Renal cortex interstitium (tissue), 15 donors: ENCODE measurements at places on chromosomes 16 and 17.

DNA sequence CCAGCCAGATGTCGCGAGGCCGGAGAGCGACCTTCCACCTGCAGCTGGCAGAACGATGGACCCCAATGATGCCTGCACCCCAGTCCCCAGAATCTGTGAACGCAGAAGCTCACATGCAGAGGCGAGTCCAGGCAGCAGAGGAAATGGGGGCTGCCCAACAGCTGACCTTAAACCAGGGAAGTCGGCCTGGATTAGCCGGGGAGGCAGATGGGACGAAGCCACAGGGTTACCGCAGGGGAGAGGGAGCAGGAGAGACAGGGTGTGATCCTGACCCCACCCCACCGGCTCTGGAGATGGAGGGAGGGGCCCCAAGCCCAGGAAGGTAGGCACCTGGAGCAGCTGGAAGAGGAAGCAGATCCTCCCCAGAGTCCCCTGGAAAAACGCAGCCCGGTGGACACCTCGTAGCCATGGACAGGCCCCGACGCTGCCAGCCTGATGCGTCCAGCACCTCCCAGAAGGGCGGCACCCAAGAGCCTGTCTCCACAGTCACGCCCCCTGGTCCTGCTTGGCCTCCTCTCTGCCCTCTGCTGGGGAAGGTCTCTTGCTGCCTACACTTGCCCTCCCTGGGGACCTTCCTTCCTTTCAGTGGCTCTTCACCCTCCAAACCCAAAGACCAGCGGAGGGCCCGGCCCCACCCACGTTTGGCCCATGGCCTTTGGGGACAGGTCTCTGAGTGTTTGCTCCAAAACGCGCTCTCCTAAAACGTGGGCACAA lies 37.3 kb downstream of the PIEZO1 start:
- DNase-seq: no peak

DNA sequence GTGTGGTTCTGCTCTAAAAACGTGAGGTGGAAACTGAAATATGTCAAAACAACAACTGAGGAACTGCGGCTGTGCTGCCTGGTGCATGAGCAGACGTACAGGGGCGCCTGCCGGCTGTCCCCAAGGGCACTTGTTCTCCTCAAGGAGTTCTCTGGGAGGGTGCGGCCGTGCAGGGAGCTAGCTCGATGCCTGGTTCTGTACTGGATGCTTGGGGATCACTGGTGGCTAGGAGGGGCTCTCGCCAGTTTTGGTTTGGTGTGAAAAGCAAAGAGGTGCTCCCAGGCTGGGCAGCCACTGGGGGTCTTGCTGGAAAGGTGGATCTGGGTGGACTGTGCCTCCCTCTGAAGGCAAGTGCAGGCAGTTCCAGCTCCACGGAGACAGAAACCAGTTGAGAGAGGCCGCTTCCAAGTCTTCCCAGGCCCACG lies 41.9 kb upstream of the ATP2A3 start:
- no peak for DNase-seq

- DNase-seq: no peak
Measured at GRCh38 chr17:65503557-65503956, 57.9 kb downstream of the AXIN2 start.

- no peak for DNase-seq
Measured at GRCh38 chr16:57483725-57484514, 2.4 kb downstream of the DOK4 start.
